Mesangial cell (primary cell): ENCODE measurements at places on chromosomes 6 and 20. TPM values are rescaled to one million over a fixed set of nuclear protein-coding genes. Genes with fewer than 3 reads are reported as not detected.

IL17A gene
- total RNA-seq: not detected in 2 replicates

AIF1 gene
- total RNA-seq: not detected in 2 replicates

HCK gene
- not detected in 2 replicates for total RNA-seq

SASH1 gene
- 5.5 and 19.3 TPM in 2 replicates for total RNA-seq

MAS1 gene
- not detected in 2 replicates for total RNA-seq

TUBB1 gene
- total RNA-seq: not detected in 2 replicates

BPIFB4 gene
- not detected in 2 replicates for total RNA-seq

OPRL1 gene
- 0.33 and 1.5 TPM in 2 replicates for total RNA-seq

PRIM2 gene
- total RNA-seq: 7.1 and 24.3 TPM in 2 replicates

FOXO3 gene
- 16.6 and 40.8 TPM in 2 replicates for total RNA-seq

PREP gene
- total RNA-seq: 18.0 and 20.0 TPM in 2 replicates

C20orf202 gene
- total RNA-seq: 0.13 TPM in 1 of 2 replicates, not detected in the other

ARFGEF3 gene
- 2.6 and 3.9 TPM in 2 replicates for total RNA-seq

LST1 gene
- total RNA-seq: not detected in 2 replicates

FYN gene
- total RNA-seq: 19.2 and 31.8 TPM in 2 replicates

HAO1 gene
- total RNA-seq: not detected in 2 replicates

CLPSL1 gene
- not detected in 2 replicates for total RNA-seq

PSORS1C1 gene
- 0.49 and 1.4 TPM in 2 replicates for total RNA-seq

ID4 gene
- 1.5 and 9.9 TPM in 2 replicates for total RNA-seq

C20orf204 gene
- 0.25 TPM in 1 of 2 replicates, not detected in the other for total RNA-seq

THBD gene
- 9.5 and 9.9 TPM in 2 replicates for total RNA-seq

KCNQ5 gene
- 0.89 and 2.9 TPM in 2 replicates for total RNA-seq

HLA-DPA1 gene
- 6.5 TPM in 1 of 2 replicates, not detected in the other for total RNA-seq

HLA-G gene
- total RNA-seq: not detected in 2 replicates

HDGFL1 gene
- not detected in 2 replicates for total RNA-seq

AK9 gene
- total RNA-seq: 0.33 and 1.0 TPM in 2 replicates

TMC2 gene
- not detected in 2 replicates for total RNA-seq

TSBP1 gene
- total RNA-seq: not detected in 2 replicates

GTSF1L gene
- not detected in 2 replicates for total RNA-seq

TGM2 gene
- 160 and 444 TPM in 2 replicates for total RNA-seq

POPDC3 gene
- 2.9 and 11.4 TPM in 2 replicates for total RNA-seq

EYA2 gene
- 0.38 TPM in 1 of 2 replicates, not detected in the other for total RNA-seq

TAF11 gene
- total RNA-seq: 16.5 and 20.4 TPM in 2 replicates

EBF4 gene
- 0.98 and 7.2 TPM in 2 replicates for total RNA-seq

C6orf141 gene
- 2.3 and 9.1 TPM in 2 replicates for total RNA-seq

SEL1L2 gene
- total RNA-seq: not detected in 2 replicates
